ENCODE measurements at places on chromosomes 5 and 9.

- no peak overlapping the region for H3K27ac ChIP-seq
- no peaks in the 10 kb centered on the region for H3K36me3 ChIP-seq
- H3K27me3 ChIP-seq: no peaks in the 10 kb centered on the region
Measured at GRCh38 chr5:142601432-142601831, 84.5 kb downstream of the FGF1 start.

DNA sequence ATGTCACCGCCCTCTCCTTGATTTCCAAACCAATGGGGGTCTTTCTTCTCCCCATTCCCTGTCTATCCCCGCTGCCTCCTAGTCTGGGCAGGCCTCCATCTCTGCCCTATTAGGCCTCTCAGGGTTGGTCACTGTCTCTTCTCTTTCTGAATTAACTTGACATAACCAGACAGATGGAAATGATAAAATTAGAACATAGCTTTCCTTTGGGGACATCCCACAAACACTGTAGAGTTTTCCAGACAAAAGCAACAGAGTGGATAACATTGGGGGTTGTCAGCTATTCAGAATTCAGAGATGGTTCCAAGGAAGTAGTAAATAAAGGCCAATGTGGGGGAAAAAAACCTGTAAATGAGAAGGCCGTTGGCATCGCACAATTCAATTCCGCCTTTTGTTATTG lies 24.7 kb downstream of the LHX6 start:
- H3K36me3 ChIP-seq: no peaks in the 10 kb centered on the region
- no peaks in the 10 kb centered on the region for H3K27me3 ChIP-seq
- no peak overlapping the region for H3K27ac ChIP-seq
- no peaks in the 10 kb centered on the region for H3K4me1 ChIP-seq
- no peak for DNase-seq

DNA sequence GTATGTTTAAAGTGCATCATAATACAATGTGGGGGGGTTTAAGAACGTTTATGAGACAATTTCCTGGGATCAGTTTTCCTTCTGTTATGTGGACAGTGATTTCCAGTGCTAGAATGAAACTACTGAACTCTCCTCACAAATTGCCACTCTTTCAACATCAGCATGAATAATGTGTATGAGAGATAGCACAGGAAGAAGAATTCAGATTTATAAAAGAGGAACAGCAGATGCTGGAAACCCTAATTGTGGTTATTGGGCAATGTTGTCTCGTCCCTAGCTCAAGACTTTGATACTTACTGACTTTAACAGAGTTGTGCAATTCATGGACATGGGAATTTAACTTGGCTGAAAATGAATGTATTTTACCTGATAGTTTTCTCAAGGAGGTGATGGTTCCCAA lies 410.8 kb upstream of the MEF2C start:
- no peaks in the 10 kb centered on the region for H3K36me3 ChIP-seq
- peaks cover 1% of the 10 kb centered on the region for H3K4me1 ChIP-seq
- H3K27me3 ChIP-seq: no peaks in the 10 kb centered on the region
- H3K4me3 ChIP-seq: no peak overlapping the region

DNA sequence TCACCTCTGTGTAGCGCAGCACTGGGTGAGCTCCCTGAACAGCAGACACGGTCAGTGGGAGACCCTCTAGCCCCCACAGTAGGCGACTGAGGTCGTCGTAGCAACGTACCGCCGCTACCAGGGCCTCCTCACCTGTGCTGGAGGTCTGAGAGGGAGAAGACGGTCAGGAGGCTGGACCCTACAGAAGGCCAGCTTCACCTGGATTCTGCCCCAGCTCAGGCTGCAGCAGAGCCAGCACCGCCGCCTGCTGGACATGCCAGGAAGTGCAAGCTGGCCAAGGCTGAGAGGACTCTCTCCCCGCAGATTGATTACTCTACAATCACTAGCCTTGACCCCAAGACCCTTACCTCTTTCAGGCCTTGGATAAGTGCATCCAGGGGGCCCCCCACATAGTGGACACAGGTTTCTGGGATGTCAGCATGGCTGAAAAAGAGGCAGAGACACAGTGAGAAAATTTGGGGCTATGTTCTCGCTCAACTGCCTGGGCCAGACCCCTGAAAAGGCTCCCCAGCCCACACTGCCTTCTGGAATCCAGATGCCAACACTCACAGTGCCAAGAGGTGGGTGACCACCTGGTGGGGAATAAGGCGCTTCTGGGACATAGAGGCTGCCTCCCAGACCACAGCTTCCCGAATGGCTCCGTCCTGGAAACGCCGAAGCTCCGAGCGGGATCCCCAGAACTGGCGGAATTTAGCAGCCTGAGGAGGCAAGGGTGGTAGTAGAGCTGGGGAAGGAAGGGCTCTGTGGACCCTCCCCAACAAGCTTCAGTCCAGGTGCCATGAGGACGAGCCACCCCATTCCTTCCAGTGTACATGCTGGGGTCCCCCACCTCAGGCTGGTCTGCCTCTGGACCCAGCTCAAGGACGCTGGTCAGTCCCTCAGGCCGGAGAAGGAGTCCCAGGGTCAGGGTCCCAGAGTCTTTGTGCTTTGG lies 6.9 kb downstream of the NOL6 start:
- no peak overlapping the region for H3K27ac ChIP-seq
- H3K27me3 ChIP-seq: no peaks in the 10 kb centered on the region
- no peaks in the 10 kb centered on the region for H3K4me1 ChIP-seq
- no peak overlapping the region for H3K4me3 ChIP-seq
- peak; percentile 36 for DNase-seq
- H3K36me3 ChIP-seq: no peaks in the 10 kb centered on the region

DNA sequence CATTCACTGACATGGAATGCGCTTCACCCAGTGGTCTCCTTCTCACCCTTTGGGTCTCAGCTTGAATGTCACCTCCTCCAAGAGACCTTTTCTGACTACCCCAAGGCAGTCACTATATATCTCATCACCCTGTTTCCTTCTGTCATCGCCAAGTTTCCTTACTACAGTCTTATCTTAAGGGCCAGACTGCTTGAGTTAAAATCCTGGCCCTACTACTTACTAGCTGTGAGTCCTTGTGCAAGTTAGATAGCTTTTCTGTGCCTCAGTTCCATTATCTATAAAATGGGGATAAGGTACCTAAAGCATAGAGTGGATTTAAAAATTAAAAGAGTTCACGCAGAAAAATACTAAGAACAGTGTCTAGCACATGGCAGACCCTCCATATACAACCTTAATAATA lies 132.4 kb downstream of the GABBR2 start:
- H3K4me3 ChIP-seq: no peak overlapping the region
- no peaks in the 10 kb centered on the region for H3K4me1 ChIP-seq
- no peak overlapping the region for H3K27ac ChIP-seq
- no peaks in the 10 kb centered on the region for H3K27me3 ChIP-seq

DNA sequence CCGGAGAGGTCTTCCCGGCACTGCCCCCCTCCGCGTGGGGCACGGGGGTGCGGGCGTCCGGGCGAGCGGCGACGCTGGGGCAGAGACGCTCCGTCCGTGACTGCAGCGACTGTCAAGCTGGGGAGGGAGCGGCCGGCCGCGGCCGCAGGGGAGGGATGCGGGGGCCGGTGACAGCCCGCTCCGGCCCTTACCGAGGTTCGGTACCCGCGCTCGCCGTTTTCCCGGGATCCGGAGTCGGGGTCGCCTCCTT lies 400 bp downstream of the KDM4C start:
- DNase-seq: no peak
- H3K4me3 ChIP-seq: peak overlapping the region; percentile 87
- H3K36me3 ChIP-seq: no peaks in the 10 kb centered on the region

DNA sequence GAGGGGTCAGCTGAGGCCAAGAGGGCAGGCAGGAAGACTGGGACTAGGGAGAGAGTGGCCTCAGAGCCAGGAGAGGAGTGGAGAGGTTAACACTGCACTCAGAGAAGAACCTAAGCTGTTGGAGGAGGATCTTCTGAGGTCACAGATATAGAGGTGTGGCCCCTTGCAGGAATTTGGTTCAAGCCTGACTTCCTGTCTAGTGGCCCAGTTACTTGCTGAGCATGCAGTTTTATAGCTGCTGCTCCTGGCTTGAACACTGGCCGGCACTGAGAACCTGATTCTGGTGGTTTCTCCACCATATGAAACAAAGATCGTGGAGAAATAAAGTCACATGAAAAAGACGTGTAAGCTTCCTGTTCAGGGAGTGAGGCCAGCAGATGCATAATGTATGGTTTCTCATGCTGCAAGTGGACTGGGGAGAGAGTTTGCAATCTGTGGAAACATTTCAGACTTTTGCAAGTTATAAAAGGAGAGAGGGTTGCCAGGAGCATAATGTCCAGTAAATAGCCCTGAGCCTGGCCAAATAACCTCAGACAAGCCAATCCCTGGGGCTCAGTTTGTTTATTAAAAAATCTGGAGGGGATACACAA lies 82.6 kb downstream of the GALNT10 start:
- no peak overlapping the region for H3K4me3 ChIP-seq
- H3K27ac ChIP-seq: no peak overlapping the region
- no peaks in the 10 kb centered on the region for H3K36me3 ChIP-seq

DNA sequence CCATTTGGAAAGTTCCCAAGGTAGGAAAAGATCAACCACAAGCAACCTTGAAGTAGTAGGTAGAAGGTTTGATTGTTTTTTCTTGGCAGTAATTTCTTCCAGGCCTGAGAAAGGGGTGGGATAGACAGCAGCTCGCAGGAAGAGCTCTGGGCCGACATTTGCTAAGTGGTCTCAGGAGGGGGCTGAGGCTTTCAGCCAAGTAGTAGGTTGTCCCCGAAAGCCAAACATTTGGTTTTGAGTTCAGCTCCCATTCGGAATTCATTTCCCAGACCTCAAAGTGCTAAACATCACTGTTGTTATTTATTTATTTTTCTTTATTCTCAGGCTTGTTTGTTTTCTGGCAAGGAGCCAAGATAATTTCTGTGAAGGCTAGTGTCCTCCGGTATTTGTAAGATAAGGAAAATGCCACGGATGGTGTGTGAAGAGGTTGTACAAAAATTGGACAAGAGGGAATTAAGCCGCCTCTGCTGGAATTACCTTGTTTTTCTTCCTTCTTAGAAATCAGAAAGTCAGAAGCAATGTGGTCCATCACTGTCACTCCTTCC lies 112.1 kb downstream of the KIF4B start:
- no peaks in the 10 kb centered on the region for H3K27me3 ChIP-seq
- no peak for DNase-seq
- no peak overlapping the region for H3K4me3 ChIP-seq
- no peaks in the 10 kb centered on the region for H3K4me1 ChIP-seq

- DNase-seq: no peak
- H3K36me3 ChIP-seq: no peaks in the 10 kb centered on the region
- H3K4me3 ChIP-seq: no peak overlapping the region
- H3K27me3 ChIP-seq: no peaks in the 10 kb centered on the region
- H3K4me1 ChIP-seq: peaks cover 9% of the 10 kb centered on the region
Measured at GRCh38 chr9:97567182-97567893, 65.8 kb downstream of the TSTD2 start.

GRCh38 chr9:109861499-109861898 lies 81.5 kb downstream of the PALM2AKAP2 start:
- no peaks in the 10 kb centered on the region for H3K27me3 ChIP-seq
- H3K36me3 ChIP-seq: no peaks in the 10 kb centered on the region
- no peak overlapping the region for H3K27ac ChIP-seq
- peaks cover 6% of the 10 kb centered on the region for H3K4me1 ChIP-seq
- H3K4me3 ChIP-seq: no peak overlapping the region
- DNase-seq: no peak

GRCh38 chr5:135042595-135042994 lies 8.6 kb upstream of the PITX1 start:
- no peaks in the 10 kb centered on the region for H3K36me3 ChIP-seq
- H3K4me3 ChIP-seq: no peak overlapping the region
- no peaks in the 10 kb centered on the region for H3K27me3 ChIP-seq
- no peak overlapping the region for H3K27ac ChIP-seq

GRCh38 chr5:163661360-163661759 lies 155.9 kb downstream of the MAT2B start:
- no peak for DNase-seq
- no peak overlapping the region for H3K4me3 ChIP-seq
- no peaks in the 10 kb centered on the region for H3K27me3 ChIP-seq
- H3K4me1 ChIP-seq: no peaks in the 10 kb centered on the region
- no peak overlapping the region for H3K27ac ChIP-seq

- no peak for DNase-seq
- no peaks in the 10 kb centered on the region for H3K36me3 ChIP-seq
- no peak overlapping the region for H3K27ac ChIP-seq
- H3K27me3 ChIP-seq: no peaks in the 10 kb centered on the region
- H3K4me1 ChIP-seq: no peaks in the 10 kb centered on the region
- no peak overlapping the region for H3K4me3 ChIP-seq
Measured at GRCh38 chr5:14472986-14473567, 108.5 kb upstream of the OTULINL start.

GRCh38 chr5:137619191-137619870 lies 116.6 kb downstream of the KLHL3 start:
- no peak overlapping the region for H3K27ac ChIP-seq
- no peaks in the 10 kb centered on the region for H3K36me3 ChIP-seq
- peaks cover 3% of the 10 kb centered on the region for H3K4me1 ChIP-seq
- DNase-seq: peak; percentile 54

DNA sequence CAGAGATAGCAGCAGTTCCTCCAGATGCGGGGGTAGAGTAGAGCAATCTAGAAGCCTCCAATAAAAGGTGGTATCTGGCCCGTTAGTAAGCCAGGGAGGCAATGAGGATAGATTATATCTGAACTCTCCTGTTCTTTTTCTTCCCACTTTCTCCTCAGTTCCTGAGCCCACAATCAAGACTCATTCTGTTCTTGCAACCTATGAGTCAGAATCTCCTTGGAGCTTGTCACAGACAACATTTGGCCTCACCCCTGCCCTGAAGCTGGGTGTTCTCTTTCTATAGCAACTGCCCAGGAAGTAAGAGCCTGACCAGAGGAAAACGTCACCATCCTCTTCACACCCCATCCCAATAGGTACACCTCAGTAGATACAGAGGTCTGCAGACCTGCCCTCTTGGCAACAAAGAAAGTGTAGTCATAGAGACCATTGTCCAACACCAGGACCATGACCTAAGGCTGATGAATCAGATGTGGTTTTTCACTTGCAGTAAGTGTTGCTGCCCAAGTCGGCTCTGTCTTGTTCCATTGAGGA lies 76.3 kb upstream of the PCA3 start:
- H3K4me3 ChIP-seq: no peak overlapping the region
- no peak overlapping the region for H3K27ac ChIP-seq
- no peaks in the 10 kb centered on the region for H3K27me3 ChIP-seq

DNA sequence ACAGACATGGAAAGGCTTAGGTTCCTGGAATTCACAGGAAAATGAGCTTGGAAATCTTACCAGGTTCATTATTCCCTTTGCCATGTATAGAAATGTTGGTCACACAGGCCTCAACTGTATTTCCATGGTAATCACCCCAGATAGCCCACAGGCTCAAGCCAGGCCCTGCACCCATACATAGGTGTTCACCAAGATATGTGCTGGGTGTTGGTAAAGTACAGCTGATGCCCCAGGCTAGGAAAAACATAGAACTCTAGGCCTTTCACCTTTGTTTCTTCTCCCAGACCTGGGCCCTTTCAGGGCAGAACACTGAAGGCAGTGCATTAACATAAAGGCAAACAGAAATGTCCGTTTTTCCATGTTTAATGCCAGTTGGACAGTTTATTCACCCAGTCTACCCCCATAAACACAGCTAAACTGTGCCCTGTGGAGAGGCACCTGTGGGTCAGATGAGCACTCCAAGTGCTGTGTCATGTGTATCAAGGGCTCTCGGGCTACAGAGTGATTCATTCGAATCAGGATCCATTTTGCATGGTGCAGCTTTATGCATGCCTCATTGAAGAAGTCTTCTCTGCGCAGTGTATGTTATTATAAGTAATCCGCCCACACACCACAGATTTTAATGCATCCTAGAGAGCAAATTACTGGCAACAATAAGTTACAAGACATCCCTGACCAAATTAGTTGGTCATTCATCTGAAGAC lies 93.4 kb upstream of the SLC30A5 start:
- no peaks in the 10 kb centered on the region for H3K4me1 ChIP-seq
- H3K27me3 ChIP-seq: no peaks in the 10 kb centered on the region
- no peak for DNase-seq
- no peak overlapping the region for H3K4me3 ChIP-seq
- H3K27ac ChIP-seq: no peak overlapping the region

Data from ovary (tissue), 10 donors.